ENCODE measurements at places on chromosomes 5 and 9. TPM values are rescaled to one million over a fixed set of nuclear protein-coding genes. Genes with fewer than 3 reads are reported as not detected.

Gene FAXDC2
- 0.39 TPM for total RNA-seq

Gene GGTA1
- not detected for total RNA-seq

Gene TNFSF15
- 0.03 TPM for total RNA-seq

Gene TRUB2
- total RNA-seq: 22.5 TPM

Gene HSPB3
- not detected for total RNA-seq

Gene MYOZ3
- 1.7 TPM for total RNA-seq

Gene XPA
- 7.1 TPM for total RNA-seq

Gene FTMT
- not detected for total RNA-seq

Gene NSD1
- 58.7 TPM for total RNA-seq

Gene PAX5
- total RNA-seq: 0.39 TPM

Gene PCDHA11
- total RNA-seq: 0.08 TPM

Gene GZMA
- total RNA-seq: not detected

Gene RORB
- total RNA-seq: 0.08 TPM

Gene CARD19
- total RNA-seq: 63.4 TPM

Gene GLRA1
- total RNA-seq: not detected

Gene PCDHA10
- total RNA-seq: 0.33 TPM

Gene CFAP77
- total RNA-seq: not detected

Gene SPINK5
- total RNA-seq: not detected

Gene CCT5
- 476 TPM for total RNA-seq

Gene NIPAL4
- not detected for total RNA-seq

Gene TSSK1B
- not detected for total RNA-seq

Gene SPINK13
- total RNA-seq: not detected

Gene IFNA7
- total RNA-seq: not detected

Gene SPATA31D4
- not detected for total RNA-seq

Gene C9orf50
- not detected for total RNA-seq

Gene CCL27
- 0.95 TPM for total RNA-seq

Gene GPR151
- total RNA-seq: not detected

Gene PCDHA9
- total RNA-seq: 0.21 TPM

Gene SLIT3
- 26.4 TPM for total RNA-seq

Gene SOHLH1
- not detected for total RNA-seq

Gene ZMYND19
- 37.0 TPM for total RNA-seq

Gene SH2D3C
- total RNA-seq: 0.49 TPM

Gene TTC23L
- total RNA-seq: not detected

Gene SLC6A19
- total RNA-seq: 0.23 TPM

Gene UBAP2
- total RNA-seq: 94.6 TPM

Gene CDHR2
- 0.72 TPM for total RNA-seq

Gene KDM3B
- 65.0 TPM for total RNA-seq

Gene AJM1
- 7.2 TPM for total RNA-seq

Gene IFNB1
- total RNA-seq: not detected

Gene TESK1
- 55.0 TPM for total RNA-seq

Gene DIPK1B
- total RNA-seq: 10.6 TPM

Gene CDX1
- total RNA-seq: not detected

Gene ABO
- total RNA-seq: 0.10 TPM

Gene LIFR
- total RNA-seq: 91.3 TPM

Gene LRRC19
- total RNA-seq: not detected

Gene FOXD4L6
- not detected for total RNA-seq

Gene PCDHB1
- 0.05 TPM for total RNA-seq

Gene CCNI2
- 0.49 TPM for total RNA-seq

Gene BAAT
- 0.08 TPM for total RNA-seq

Gene CTNND2
- total RNA-seq: 1.0 TPM

Gene LYSMD3
- 16.0 TPM for total RNA-seq

Gene SH3TC2
- 0.33 TPM for total RNA-seq

Gene NR4A3
- 0.13 TPM for total RNA-seq

Gene C9orf153
- total RNA-seq: not detected

Gene IRX1
- total RNA-seq: not detected

Gene STK32A
- total RNA-seq: not detected

Gene BTNL9
- 37.5 TPM for total RNA-seq

Gene MLANA
- total RNA-seq: not detected

Gene DOCK2
- total RNA-seq: 1.4 TPM

Gene FAM221B
- not detected for total RNA-seq
